ENCODE measurements at places on chromosomes 7 and 10.
A peak's percentile ranks its signal among the peaks of the same experiment; 100 is the strongest.

- no peak for DNase-seq
Measured at GRCh38 chr7:69269806-69270205, 328.5 kb upstream of the AUTS2 start.

- no peak for DNase-seq
Measured at GRCh38 chr7:11491811-11492210, 340.2 kb downstream of the THSD7A start.

DNA sequence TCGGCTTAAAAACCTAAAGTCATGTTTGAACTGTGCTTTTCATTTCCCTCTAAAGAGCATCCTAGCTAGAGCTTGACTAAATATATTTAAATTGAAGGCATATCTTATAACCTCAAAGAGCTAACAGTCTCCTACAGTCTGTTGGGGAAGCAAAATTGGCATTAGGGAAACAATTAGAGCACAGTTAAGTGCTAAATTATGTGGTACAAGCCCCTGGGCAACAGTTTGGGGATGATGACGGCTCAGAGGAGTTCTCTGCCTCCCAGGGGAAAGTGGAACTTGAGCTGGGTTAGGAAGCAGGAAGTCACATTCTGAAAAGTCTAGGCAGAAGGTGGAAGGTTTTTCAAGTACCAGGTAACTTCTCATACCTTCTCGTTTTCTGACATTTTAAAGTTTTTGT lies 18.6 kb upstream of the GOT1 start:
- no peak for DNase-seq

DNA sequence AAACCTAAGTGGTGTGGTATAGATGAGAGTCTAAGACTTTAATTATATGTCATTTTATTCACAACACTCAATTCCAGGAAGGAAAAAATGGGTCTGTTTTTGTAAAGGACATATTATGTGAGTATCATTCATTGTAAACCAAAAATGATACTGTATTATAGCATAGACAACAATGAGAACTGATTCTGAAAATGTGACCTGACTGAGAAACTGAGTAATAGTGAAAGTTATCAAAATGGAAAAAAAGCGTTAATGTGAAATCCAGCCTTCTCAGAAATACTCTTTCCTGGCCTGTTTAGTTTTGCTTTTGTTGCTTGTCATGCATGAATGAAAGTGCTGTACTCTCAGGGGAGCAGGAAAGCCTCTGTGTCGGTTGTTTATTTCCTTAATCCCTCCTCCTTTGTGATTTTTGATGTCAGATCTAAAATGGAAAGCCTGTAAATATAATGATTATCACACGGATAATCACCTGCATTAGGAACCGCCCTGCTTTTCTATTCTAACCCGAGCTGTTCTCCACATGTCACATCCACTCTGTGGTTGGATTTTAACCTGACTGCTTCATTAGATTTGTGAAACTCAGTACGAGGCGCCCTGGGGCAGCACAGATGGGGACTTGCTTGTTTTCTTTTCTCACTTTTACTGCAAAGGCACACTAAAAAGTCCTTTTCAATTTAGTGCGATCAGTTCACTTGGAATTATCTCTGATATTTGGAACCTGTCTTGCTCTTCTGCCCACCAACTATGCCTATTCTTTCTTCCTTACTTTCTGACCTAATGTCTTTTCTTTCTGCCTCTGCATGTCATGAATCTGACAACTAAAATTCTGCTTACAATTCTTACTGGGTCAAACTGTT lies 240.9 kb upstream of the KAT6B start:
- DNase-seq: no peak

DNA sequence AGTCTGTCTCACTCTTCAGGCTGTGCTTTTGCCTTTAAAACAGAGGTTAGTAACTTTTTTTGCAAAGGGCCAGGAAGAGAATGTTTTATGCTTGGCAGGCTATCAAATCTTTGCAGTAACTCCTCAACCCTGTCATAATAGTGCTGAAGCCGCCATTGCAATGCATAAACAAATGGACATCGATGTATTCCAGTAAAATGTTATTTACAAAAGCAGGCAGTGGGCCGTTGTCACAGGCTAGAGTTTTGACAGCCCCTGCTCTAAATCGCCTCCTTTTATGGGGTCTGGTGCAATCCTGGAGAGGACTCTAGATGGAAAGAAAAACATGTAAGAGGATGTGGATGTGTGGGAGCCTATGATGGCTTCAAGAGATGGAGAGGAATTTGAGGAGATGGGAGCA lies 568.3 kb downstream of the TYW1 start:
- DNase-seq: no peak

GRCh38 chr10:69279110-69279509 lies 814 bp downstream of the HK1 start:
- DNase-seq: no peak

- no peak for DNase-seq
Measured at GRCh38 chr7:131186816-131187215, 140.9 kb upstream of the MKLN1 start.

GRCh38 chr7:133081119-133081598 lies 731 bp downstream of the CHCHD3 start:
- no peak for DNase-seq

- no peak for DNase-seq
Measured at GRCh38 chr7:48025624-48026023, 3.3 kb downstream of the SUN3 start.

DNA sequence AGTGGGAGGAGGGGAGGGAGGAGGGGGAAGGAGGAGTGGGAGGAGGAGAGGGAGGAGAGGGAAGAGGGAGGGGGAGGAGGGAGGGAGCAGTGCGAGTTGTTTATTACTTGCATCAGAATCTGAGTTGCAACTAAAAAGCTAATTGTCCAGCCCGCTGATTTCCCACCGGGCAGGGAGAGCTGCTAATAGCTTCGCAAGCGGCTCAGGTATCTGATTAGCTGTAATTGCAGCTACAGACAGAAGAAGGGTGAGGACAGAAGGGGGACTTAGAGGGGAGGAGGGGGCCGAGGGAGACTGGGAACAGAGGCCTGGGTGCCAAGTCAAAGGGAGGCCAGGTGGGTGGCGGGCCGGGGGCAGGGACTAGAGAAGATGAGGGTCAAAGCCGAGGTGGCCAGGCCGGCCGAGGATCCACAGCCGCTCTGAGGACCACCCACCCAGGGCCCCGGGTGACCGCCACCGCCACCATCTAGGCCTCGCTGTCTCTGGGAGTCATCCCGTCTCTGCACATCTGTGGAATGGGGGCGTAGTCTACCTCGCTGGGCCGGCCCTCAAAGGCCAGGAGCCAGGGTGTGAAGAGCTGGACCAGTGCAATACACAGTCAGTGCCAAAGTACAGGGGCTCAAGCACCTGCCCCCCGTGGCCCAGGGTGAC lies 54.2 kb downstream of the MICALL2 start:
- no peak for DNase-seq

GRCh38 chr10:34150103-34150502 lies 665.0 kb downstream of the PARD3 start:
- no peak for DNase-seq

DNA sequence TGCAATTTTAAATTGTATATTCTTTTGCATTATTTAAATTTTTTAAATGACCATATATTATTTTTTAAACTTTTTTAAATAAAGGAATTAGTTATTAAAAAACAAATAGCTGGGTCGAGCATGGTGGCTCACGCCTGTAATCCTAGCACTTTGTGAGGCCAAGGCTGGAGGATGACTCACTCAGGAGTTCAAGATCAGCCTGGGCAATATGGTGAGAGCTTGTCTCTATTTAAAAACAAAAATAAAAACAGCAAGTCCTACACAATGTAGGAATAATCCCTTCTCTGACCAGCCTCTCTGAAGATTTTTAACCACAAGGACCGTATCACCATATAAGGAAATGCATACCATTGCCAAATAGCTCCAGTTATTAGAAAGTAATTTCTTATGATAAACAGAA lies 19.6 kb downstream of the NOC3L start:
- no peak for DNase-seq

- DNase-seq: no peak
Measured at GRCh38 chr10:113310347-113310746, 242.5 kb upstream of the HABP2 start.

DNA sequence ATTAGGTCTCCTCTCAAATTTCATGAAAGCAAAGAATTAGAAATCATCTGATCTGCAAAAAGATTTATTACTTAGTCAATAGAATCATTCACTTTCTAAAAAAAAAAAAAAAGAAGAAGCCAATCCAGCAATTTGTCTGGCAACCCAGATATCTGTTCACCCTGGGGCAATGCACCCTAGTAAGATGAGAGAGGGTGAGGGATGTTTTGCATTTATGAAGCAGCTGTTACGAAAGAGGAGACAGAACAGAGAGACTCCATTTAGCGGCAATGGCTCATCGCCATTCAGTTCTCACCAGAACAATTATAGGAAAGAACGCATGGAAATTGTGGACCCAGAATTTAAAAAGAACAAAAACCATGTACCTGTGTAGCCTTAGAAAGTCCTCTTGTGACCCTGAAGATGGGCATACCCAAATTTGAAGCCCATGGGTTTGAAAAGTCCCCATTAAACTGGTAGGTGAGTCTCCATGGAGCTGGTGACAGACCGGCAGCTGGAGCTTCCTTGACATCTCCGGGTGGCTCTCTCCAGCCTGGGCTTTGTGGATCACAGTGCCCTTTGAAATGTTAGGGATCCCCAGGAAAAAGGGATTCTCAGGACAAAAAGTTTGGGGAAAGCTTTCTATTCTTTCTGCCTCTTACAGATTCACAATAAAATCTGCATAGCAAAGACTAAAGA lies 45.5 kb upstream of the CCDC3 start:
- no peak for DNase-seq

- no peak for DNase-seq
Measured at GRCh38 chr7:73893342-73894101, 32.6 kb downstream of the TMEM270 start.

DNA sequence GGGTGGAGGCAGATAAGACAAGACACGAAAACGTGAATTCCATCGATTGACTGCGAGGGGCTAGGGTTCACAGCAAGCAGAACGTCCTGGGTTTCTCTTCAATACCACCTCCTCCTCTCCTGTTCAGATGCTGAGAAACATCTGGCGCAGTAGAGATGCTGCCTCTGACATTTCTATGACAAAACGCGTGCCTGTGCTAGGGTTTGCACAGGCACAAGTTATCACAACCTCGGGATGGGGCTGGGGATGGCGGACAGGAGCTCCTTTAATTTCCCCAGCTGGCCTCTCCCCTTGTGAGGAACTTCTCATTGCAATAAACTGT lies 99.8 kb upstream of the SVIL start:
- DNase-seq: no peak

- no peak for DNase-seq
Measured at GRCh38 chr10:28077889-28078288, 79.0 kb upstream of the ODAD2 start.

GRCh38 chr7:103446049-103446520 lies at the start of gene SLC26A5:
TSS of gene SLC26A5 (minus strand) at chr7:103446207. CDS start at chr7:103421514, 24,693 bp downstream.
- DNase-seq: peak; percentile 31

DNA sequence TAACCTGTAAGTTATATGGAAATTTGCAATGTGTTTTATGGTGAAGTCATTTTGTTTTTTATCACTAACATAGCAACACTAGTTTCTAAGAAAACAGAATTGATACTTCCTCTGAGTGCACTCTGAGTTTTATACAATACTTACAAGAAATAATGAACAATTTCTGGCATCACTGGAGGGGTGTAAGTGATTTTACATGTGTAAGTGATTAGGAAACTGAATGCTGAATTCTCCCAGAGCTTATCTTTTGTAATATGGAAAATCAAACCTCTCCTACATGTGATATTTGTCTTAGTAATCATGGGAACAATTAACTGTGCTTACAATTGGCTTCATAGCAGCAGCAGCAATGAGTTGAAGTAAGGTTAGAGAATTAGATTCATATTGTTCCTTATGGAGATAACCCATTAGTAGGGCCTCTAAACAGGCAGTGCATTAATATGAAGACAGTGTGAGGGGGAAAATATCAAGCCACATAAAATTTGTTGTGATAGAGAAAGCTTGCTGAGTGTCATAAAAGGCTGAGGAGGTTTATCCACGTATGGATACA lies 37.4 kb downstream of the SEMA3C start:
- no peak for DNase-seq

- DNase-seq: no peak
Measured at GRCh38 chr7:94330269-94331020, 64.2 kb upstream of the COL1A2 start.

DNA sequence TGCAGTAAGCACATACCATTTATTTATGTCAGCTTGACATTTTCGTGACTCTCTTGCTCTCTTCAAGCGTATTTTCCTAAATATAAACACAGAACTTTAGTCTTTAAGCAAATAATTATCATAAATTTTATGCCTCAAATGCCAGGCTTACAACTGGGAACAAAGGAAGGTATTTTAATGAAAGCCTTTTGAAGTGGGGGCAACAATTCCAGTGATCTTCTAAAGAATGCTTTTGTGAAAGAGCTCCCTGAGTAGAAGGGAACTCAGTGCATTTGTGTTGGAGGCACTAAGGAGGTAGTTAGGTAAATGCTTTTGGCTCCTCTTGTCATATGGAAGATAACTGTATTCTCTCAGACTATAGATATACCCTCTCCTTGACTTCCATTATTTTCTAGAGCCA lies 104.9 kb downstream of the VPS50 start:
- DNase-seq: no peak

DNA sequence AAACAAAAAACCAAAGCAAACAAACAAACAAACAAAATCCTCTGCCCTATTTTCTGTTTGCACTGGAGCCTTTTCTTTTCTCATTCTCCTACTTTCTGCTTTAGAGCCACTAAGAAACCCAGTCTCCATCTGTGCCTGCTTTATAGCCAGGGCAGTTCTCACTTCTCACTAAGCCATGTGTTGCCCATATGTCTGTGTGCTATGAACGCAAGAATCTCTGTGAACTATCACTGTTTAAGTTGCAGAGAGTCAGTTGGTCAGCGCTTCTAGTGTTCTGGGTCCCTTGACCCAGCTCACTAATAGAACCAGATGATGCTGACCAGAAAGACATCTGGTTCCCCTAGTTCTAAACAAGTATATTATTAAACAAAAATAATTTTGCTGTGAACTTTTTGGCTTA lies 81.4 kb downstream of the FAM185A start:
- no peak for DNase-seq

GRCh38 chr7:34245246-34245645 lies 339.9 kb downstream of the BMPER start:
- no peak for DNase-seq

- DNase-seq: no peak
Measured at GRCh38 chr7:17234030-17234397, 64.4 kb upstream of the AHR start.

Data from progenitor cell of endocrine pancreas (in vitro differentiated cells).